ENCODE measurements at places on chromosomes 1 and 21.

DNA sequence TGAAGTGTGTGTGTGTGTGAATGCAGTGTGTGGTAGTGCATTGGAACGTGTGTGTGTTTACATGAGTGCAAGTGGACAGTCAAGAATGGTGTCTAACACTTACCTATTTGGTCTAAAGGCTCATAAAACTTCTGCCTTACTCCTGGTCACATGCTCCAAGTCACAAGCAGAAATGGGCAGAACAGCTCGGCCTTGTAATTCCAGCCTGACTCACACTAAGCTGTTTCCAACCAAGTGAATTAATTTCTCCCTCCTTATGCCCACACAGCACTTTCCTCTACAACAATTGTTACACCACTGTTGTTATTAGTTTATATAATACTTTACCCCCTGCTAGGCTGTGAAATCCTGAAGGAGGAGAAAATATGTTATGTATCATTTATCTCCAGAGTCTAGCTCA is 43.8 kb downstream of the DDR2 start:
- no peak for DNase-seq

DNA sequence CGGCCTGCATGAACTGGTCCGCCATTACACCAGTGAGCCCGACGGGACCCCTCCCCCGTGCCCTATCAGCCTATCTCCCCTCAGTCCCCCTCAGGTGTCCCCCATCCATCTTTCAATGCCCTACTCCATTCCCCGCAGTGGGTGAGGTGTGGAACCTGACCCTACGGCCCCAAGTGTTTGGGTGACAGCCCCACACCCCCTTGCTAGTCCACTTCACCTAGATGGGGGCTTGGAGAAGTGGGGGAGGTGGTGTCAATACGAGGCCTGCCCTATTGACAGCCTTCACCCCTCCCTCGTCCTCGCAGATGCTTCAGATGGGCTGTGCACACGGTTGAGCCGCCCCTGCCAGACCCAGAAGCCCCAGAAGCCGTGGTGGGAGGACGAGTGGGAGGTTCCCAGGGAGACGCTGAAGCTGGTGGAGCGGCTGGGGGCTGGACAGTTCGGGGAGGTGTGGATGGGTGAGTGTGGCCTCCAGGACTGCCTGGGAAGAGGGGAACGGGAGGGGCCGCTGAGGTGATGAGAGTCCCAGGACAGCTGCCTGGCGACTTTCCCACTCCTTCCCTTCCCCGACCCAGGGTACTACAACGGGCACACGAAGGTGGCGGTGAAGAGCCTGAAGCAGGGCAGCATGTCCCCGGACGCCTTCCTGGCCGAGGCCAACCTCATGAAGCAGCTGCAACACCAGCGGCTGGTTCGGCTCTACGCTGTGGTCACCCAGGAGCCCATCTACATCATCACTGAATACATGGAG is 15.7 kb upstream of the HDAC1 start:
- DNase-seq: no peak

GRCh38 chr1:30923597-30923996 is 15.0 kb upstream of the SDC3 start:
- DNase-seq: no peak

GRCh38 chr1:35192056-35192852 is 691 bp downstream of the SFPQ start:
- DNase-seq: peak; percentile 91

- no peak for DNase-seq
Observed at GRCh38 chr1:213397638-213398037, 346.6 kb downstream of the RPS6KC1 start.

- no peak for DNase-seq
Observed at GRCh38 chr1:38102636-38103035, 56.0 kb upstream of the POU3F1 start.

DNA sequence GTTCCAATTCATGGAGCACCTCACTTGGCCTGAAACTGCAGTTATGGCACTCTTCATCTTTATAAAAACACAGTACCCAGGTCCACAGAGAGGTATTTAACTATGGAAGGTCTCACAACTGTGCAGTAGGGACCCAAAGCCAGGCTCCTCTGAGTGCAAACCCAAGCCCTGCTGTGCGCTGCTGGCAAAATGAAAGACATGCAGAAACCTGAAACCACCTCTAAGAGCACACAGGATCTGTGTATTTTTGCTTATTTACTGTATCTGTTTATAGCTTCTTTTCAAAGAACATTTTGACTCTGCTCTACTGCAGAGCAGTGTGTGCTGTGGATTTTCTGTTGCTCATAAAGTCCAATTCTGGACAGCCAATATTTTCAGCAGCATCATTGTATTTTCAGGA is 166.6 kb downstream of the DSCAM start:
- no peak for DNase-seq

- DNase-seq: no peak
Observed at GRCh38 chr1:180905927-180906326, 6.8 kb upstream of the KIAA1614 start.

DNA sequence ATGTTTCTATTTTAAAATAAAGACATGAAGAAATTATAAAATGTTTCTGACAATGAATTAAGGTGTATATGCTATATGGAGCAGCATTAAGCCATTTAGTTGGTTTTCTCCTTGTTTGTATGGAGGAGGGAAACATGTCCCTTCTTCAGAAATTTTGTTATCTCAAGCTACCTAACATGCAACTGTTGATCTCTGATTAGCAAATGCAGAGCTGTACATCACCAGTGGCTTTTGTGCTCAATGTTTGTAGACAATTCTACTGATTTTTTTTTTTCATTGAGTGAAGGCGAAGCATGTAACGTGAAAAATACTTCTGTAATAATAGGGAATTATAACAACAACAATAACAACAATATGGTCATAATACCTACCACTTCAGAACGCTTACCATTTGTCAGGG is 463.7 kb downstream of the PLPP3 start:
- no peak for DNase-seq

- DNase-seq: no peak
Observed at GRCh38 chr1:245520611-245521010, 365.8 kb downstream of the KIF26B start.

DNA sequence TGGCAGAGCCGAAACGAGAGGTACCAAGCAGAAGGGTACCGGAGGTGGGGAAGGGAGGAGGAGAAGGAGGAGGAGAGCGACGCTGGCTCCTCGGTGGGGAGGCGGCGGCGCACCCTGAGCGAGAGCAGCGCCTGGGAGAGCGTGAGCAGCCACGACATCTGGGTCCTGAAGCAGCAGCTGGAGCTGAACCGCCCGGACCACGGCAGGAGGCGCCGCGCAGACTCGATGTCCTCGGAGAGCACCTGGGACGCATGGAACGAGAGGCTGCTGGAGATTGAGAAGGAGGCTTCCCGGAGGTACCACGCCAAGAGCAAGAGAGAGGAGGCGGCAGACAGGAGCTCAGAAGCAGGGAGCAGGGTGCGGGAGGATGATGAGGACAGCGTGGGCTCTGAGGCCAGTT is 32.4 kb downstream of the STYXL2 start:
- DNase-seq: no peak

GRCh38 chr1:86779308-86780191 is 75.2 kb downstream of the SH3GLB1 start:
- DNase-seq: no peak

- no peak for DNase-seq
Observed at GRCh38 chr1:212944229-212944901, 6.0 kb upstream of the VASH2 start.
